ENCODE measurements at places on chromosomes 11 and 22.

DNA sequence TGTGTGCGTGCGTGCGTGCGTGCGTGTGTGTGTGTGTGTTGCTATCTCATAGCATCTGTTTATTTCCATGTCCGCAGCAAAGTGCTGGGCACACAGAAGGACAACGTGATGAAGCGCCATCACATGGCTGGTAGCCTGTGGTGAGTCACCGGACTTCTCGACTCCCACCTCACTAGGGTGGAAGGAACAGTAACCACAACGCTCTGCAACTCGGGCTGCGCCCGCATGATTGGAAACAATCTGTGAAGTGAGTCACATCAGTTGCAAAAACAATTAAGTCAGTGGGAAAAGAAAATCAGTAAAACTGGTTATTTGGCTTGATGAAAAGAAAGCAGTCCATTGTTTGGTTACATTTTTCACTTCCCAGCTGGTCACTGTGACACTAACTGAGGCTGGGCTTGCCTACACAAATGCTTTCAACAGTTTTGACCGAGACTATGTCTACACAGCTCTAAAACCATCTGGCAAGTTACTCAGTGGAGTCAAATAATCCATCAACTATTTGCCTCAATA is 437.3 kb upstream of the CADM1 start:
- H3K27ac ChIP-seq: no peak overlapping the region
- H3K4me1 ChIP-seq: no peaks in the 10 kb centered on the region
- H3K27me3 ChIP-seq: no peaks in the 10 kb centered on the region
- no peak for DNase-seq
- H3K36me3 ChIP-seq: no peaks in the 10 kb centered on the region

- H3K36me3 ChIP-seq: no peaks in the 10 kb centered on the region
- DNase-seq: no peak
- no peaks in the 10 kb centered on the region for H3K27me3 ChIP-seq
- no peak overlapping the region for H3K4me3 ChIP-seq
- no peak overlapping the region for H3K27ac ChIP-seq
- H3K4me1 ChIP-seq: no peaks in the 10 kb centered on the region
Observed at GRCh38 chr11:76891793-76892192, 31.1 kb downstream of the ACER3 start.

DNA sequence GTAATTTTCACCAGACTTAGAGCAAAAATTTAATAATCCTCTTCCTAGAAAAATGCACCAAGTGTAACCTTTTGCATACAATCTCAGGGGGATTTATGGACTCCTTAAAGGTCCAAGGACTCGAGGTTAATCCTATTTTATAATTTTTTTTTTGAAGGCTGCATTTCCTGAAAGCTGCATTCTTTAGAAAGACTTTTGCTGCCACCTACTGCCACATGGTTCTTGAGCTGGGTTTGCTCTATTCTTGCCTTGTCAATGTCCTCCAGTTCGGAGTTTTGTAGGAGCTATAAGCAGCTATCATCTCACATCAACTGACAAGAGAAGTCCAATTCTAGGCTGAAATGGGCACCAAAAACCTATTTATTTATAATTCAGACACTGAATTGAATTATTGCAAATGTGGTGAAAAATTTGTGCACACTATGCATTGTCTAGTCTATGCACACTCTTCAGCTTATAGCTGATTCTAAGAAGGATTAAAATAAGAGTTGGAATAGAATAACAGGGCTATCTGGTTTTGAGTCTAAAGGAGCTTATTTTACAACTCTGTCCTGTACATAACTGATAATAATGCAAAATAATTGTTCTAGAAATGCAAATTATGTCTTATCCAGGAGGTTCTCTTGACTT is 31.3 kb downstream of the TRAF6 start:
- no peak overlapping the region for H3K27ac ChIP-seq
- H3K27me3 ChIP-seq: no peaks in the 10 kb centered on the region
- H3K4me1 ChIP-seq: no peaks in the 10 kb centered on the region
- DNase-seq: no peak
- no peak overlapping the region for H3K4me3 ChIP-seq

GRCh38 chr11:90737444-90738050 is 514.7 kb upstream of the CHORDC1 start:
- H3K36me3 ChIP-seq: no peaks in the 10 kb centered on the region
- H3K27me3 ChIP-seq: no peaks in the 10 kb centered on the region
